ENCODE measurements at places on chromosomes 2 and 18.
A peak's percentile ranks its signal among the peaks of the same experiment; 100 is the strongest.

DNA sequence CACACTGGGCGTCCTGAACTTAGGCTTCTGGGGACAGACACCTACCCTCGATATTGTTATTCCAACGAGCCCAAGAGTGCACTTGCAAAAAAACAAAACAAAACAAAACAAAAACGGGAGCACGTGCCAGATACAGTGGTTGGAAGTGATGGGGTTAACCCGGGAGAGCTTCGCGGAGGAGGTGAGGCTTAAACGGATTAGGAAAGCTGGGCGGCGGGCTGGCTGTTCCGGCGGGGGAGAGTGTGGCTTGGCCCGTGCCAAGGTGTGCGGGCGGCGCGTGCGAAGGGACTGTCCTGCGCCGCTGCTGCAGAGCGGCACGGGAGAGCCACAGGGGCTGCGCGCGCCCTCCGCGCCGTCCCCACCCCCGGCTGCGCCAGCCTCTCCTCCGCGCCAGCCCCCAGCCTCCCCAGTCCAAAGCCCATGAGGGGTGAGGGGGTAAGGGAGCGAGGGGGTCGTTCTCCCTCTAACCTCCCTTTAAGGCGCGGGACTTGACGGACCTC is 1.5 kb upstream of the SLC30A3 start:
- DNase-seq: no peak

DNA sequence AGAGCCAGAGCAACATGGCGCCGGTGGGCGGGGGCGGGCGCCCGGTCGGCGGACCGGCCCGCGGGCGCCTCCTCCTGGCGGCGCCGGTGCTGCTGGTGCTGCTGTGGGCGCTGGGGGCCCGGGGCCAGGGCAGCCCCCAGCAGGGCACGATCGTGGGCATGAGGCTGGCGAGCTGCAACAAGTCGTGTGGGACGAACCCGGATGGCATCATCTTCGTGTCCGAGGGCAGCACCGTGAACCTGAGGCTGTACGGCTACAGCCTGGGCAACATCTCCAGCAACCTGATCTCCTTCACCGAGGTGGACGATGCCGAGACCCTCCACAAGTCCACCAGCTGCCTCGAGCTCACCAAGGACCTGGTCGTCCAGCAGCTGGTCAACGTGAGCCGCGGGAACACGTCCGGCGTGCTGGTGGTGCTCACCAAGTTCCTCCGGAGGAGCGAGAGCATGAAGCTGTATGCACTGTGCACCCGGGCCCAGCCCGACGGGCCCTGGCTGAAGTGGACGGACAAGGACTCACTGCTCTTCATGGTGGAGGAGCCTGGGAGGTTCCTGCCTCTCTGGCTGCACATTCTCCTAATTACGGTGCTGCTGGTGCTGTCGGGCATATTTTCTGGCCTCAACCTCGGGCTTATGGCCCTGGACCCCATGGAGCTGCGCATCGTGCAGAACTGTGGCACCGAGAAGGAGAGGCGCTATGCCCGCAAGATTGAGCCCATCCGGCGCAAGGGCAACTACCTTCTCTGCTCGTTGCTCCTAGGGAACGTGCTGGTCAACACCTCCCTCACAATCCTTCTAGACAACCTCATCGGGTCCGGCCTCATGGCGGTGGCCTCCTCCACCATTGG is 507 bp downstream of the CNNM4 start:
- DNase-seq: no peak

DNA sequence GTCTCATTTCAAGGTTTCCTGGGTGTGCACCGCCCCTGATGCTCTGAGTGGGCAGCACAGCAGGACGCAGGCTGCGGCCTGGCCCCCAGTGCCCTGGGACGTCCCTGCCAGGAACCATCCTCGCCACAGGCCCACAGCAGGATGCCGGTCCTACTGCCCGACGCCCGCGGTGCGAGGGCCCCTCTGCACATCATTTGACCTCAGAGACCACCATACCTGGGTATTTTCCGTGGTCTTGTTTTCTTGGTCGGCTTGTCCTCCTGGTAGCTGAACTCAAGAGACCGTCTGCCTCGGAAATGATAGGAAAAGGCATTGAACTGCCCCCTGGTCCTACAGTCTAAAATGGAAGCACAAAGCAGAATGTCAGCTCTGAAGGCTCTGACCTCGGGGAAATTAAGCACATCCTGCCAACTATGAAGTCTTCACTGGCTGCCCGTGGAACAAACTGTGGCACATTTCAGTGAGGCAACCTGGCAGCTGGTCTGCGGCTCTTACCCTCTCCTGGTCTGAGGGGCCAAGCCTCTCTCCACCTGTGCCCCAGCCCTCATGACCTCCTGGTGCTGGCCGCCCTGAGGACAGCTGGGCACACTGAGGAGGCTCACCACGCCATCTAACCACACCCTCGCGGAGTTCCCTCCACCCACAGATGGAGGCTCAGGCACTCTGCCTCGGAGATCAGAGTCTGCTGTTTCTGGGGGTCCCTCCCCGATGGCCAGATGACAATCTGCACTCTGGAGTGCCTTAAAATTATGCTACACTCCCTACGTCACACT is 105.0 kb downstream of the PXDN start:
- no peak for DNase-seq

DNA sequence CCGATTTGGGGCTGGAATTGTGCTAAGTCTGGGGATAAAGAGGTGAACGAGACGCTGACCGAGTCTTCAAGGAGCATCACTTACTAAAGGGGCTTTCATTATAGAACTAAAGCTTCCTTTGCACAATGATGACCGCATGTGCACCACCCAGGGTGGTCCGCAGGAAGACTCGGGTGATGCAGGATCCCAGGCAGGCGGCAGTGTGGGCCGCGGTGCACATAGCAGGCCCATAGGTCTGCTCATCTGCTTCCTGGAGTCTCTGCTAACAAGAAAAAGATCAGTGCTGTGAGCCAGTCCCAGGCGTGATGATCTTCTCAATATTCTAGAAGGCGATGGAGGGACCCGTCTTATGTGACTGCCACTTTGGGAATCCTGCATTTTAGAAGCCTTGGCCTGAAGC is 122.8 kb downstream of the PXDN start:
- no peak for DNase-seq

DNA sequence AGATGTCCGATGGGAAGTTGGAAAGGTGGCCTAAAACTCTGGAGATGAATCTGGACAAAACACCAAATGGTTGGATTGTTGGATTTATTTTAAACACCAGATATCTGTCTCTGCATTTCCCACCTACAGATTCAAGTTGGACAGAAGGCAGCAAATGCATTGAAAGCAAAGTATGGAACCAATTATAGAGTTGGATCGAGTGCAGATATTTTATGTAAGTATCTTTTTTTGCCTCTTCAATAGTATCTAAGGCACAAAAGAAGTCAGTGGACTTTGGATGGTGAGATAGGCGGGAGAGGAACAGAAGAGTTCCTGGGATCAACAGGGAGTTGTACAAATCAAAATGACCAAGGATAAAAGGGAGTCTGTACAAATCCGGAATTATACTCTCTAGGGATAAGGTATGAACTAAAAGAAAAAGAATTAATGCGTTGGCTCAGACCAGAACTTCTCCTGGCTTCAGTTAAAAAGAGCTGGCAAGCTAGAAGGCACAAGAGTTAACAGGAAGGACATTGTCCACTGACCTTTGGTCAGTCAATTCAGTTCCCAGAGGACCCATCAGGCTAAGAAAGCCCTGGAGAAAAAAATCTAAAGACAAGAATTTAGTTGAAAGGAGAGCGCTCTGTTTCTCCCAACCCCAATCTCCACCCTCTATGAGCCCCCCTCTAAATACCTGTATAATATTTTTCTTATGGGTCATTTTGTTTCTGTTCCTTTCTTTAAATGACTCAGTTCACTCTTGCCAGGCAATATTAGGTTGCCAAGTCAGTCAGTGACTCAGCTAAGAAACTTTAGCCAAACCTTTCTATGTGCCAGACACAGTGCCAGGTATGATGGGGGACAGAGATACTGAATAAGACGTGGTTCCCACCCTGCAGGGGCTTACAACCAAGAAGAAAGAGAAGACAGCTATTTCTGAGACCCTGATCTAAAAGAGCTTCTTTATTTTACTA is 29.1 kb downstream of the CPO start:
- DNase-seq: no peak

DNA sequence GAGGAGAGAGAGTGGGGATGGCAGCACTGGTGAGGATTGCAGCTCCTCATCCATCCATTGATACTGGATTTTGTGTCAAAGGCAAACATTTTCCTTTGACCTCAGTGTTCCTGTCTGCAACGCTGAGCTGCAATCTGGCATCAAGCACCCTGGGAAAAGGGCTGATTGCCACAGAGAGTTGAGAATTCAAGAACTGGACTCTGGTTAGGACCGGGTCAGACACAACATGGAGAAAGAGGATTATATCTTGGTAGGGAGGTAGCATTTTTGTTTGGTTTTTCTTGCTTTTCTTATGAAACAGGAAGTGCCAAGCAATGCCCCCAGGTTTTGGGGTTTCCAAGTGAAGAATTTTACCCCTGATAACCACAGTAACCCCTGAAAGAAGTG is 81.9 kb upstream of the PKDCC start:
- no peak for DNase-seq

DNA sequence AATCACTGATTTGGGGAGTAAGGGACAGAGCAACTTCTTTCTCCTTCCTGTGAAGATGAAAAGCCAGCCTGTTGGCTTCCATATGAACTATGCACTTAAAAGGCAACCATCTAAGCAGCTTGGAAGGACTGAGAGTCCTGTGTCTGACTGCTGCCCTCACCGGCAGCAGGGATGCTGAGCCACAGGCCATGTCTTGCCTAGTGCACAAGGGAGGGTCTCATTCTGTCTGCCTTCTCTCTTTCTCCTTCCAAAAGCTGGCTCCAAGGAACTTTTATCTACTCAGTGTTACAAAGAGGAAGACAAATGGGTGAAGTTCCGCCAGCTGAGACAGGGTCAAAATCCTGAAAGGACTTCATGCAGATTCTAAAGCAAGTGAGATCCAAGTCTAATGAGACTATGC is 146.3 kb downstream of the MTCL1 start:
- DNase-seq: no peak

DNA sequence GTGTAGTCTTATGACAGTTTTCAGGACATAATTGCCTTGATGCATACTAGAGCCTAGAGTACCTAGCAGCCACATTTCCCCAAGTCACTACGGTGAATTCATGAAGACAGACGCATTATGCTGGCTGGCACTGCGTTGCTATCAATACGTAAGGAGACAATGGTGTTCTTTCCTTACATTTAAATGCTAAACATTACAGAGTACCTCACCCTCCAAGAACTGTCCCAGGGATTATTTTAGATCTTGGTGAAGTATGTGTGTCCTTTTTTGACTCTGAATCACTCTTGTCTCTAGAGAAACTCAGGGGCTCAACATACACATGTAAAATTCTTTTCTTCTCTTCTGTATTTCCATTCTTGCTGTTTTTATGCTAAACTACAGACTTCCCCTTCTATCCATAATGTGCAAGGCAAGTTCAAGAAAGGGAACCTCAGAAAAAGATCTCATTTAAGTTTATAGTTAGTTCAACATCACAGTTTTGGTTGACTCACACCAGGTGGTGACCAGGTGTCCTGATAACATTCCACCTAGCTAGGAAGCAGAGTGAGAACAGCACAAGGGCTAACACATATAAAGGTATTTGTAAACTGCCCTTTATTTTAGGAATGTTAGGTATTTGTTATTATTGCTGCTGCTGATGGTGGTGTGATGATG is 212.4 kb upstream of the HNRNPA3 start:
- DNase-seq: no peak

GRCh38 chr18:37452015-37452414 is 113.6 kb downstream of the CELF4 start:
- no peak for DNase-seq

GRCh38 chr2:37349231-37349860 is 4.9 kb downstream of the QPCT start:
- DNase-seq: peak; percentile 72

GRCh38 chr2:112151701-112152440 is 13.7 kb downstream of the FBLN7 start:
- no peak for DNase-seq
